ENCODE measurements at places on chromosomes 16 and 17.

DNA sequence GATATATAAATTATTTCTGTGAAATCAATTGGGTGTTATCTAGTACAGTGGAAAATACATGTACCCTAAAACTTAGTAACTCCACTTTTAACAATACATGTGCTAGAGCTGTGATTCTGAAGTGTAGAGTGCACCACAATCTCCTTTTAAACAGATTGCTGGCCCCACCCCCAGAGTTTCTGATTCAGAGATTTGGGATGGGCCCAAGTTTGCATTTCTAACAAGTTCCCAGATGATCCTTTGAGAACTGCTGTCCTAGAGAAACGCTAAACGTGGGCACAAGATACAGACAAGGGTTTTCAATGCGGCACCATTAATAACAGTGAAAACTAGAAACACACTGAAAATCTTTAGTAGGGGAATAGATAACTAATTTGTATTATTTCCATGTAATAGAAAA is 49.2 kb downstream of the NXPH3 start:
- no peak for DNase-seq

DNA sequence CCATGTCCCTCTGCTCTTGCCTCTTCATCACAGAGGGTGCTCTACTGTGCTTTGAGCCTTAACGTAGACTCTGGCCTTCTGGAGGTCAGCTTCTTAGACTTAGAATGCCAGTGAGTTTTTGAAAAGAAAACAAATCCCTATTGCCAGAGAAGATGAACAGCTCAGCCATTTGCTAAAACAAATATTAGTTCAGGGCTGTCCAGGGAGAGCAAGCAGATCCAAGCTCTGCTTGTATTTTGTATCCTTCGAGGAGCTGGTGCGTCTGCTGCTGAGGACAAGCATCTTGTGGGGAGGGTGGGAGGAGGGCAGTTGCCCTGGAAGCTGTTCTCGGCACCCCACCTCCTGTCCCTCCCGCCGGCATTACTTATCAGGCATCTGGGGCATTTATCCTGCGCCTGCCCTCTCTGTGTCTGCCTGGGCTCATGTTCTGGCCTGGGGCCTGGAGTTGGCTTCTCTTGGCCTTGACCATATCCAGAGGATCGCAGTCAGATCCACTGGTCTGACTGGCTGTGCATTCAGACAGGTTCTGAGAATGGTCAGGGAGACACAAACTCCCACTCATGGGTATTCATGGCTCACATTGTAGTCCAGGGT is 173.1 kb upstream of the NLRP1 start:
- no peak for DNase-seq

DNA sequence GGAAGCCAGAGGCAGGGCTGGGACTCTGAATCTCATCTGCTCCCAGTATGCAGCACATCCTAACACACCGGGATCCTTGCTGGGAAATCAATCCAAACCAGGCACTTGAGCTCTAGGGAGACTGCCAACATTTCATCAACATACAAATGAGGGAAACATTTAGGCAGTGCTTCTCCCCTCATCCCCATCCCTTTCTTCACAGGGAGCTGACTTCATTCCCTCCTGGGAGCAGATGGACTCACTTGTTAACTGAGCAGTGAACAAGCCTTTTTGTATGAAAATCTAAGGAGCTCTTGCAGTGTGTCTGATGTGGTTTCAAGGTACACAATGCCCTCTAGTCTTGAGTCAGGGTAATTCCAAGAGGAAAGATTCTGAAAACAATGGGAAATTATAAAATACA is 96.3 kb downstream of the TMEM114 start:
- no peak for DNase-seq

GRCh38 chr16:10931134-10931533 is 11.1 kb downstream of the DEXI start:
- no peak for DNase-seq

DNA sequence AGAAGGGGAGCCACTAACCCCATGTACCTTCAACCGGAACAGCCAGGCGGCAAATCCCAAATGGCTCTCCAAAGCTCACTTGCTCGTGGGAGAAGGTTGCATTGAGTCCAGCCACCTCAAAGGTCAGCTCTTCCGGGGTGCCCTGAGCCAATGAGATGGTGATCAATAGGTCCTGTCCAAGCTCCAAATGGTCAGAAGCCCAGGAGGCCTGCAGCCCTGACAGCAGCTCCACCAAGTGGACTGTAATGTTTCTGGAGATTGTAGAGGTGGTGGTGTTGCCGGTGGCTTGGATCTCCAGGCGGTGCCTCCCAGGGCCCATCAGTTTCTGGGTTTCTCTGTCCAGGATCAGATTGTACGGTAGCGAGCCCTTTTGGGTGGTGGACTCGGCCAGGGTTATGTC is 39.9 kb upstream of the BCO1 start:
- no peak for DNase-seq

DNA sequence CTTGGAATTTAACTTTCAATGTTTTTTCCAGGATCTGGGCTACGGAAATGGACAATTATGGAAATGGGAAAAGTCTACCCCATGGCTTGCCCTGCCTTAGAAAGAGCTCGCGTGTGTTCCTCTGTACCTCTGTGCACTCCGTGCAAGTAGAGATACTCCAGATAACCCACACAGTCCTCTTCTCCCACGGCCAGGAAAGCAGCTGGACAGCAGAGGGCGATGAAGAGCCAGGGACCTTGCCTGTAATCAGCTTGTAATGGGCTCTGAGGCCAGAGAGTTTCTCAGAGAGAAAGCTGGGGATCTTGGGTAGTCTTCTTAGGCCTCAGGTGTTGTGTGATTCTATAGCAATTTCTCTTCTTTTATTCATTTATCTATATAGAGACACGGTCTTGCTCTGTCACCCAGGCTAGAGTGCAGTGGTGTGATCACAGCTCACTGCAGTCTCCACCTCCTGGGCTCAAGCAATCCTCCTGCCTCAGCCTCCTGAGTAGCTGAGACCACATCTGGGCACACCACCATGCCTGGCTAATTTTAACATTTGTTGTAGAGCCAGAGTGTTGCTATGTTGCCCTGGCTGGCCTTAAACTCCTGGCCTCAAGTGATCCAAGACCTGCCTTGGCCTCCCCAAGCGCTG is 2.4 kb upstream of the SOCS7 start:
- DNase-seq: peak; percentile 60

GRCh38 chr17:78588258-78589030 is 11.2 kb upstream of the DNAH17 start:
- DNase-seq: no peak

DNA sequence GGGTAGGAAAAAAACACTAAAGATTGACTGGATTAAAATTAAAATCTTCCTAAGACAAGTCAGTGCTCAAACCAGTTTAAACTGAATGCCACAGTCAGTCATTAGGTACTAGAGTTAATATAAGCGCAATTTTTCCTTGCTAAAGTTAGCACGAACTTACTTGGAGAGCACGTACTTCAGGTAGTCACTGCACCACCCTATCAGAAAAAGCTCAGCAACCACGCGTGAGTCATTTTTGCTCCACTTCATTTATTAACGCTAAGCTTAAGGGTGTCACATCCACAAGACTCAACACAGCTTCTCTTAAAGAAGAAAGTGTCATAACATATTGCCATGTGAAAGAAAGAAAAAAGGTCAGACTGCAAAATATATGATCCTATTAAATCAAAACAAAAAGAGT is 53.1 kb downstream of the TEX2 start:
- no peak for DNase-seq

DNA sequence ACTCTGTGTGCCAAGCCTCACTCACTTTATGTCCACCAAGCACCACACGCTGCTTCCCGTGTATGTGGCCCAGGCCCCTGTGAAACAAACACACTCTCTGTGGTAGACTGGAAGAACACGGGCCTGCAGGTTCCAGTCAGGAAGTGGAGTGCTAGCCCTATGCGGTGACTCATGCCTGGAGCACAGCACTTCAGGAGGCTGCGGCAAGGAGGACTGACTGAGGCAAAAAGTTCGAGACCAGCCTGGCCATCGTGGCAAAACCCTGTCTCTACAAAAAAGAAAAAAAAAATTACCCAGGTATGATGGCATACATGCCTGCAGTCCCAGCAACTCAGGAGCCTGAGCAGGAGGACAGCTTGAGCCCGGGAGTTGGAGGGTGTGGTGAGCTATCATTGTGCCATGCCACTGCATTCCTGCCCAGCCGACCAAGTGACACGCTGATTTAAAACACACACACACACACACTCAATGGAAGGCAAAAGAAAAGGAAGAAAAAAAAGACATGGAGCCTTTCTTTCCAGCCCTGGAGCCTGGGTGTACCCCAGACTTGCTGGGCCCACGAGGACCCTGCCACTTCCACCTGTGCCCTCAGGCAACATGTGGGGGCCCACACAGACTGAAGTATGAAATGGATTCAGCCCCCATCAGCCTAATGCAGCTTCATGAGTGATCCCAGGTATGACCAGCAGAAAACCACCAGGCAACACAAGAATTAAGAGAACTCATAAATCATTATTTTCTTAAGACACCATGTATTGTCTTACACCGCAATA is 126.6 kb downstream of the ANKRD11 start:
- DNase-seq: no peak

DNA sequence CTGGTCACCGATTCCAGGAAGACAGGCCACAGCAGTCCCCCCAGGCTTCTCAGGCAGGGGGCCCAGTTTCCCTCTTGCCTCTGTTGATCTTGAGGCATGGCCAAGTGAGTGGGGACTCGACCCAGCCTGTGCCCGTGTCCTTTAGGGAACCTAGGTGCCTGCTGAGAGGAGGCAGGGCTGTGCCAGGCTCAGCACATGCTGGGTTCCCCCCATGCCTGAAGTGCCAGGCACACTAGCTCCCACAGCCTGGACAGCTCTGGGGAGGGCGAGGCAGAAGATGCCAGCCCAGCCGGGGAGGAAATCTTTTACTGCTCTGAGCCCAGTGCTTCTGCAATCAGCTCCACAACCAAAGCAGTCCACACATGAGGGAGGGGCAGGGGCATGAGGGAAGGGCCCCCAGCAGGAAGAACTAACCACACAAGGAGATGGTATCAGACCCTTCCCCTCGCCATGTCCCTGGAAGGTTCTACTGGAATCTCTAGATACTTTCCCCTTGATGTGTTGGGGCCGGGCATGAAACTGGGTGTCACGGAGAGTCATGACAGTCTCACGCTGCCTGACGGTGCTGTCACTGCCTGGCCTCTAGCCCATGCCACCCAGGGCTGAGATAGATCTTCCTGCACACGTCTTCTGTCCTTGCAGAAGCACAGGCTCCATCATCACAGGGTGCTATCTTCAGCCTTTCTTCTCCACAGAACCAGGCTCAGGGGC is 25.5 kb downstream of the MYO18A start:
- no peak for DNase-seq

GRCh38 chr16:9955677-9956076 is 226.6 kb downstream of the GRIN2A start:
- no peak for DNase-seq

DNA sequence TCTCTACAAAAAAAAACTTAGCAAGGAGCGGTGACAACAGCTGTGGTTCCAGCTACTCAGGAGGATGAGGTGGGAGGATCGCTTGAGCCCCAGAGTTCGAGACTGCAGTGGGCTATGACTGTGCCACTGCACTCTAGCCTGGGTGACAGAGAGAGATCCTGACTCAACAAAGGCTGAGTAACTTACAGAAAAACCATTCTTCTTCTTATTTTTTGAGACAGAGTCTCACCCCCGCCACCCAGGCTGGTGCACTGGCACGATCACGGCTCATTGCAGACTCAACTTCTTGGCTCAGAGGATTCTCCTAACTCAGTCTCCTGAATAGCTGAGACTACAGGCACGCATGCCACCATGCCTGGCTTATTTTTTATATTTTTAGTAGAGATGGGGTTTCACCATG is 56.0 kb downstream of the CYB5D2 start:
- DNase-seq: no peak

DNA sequence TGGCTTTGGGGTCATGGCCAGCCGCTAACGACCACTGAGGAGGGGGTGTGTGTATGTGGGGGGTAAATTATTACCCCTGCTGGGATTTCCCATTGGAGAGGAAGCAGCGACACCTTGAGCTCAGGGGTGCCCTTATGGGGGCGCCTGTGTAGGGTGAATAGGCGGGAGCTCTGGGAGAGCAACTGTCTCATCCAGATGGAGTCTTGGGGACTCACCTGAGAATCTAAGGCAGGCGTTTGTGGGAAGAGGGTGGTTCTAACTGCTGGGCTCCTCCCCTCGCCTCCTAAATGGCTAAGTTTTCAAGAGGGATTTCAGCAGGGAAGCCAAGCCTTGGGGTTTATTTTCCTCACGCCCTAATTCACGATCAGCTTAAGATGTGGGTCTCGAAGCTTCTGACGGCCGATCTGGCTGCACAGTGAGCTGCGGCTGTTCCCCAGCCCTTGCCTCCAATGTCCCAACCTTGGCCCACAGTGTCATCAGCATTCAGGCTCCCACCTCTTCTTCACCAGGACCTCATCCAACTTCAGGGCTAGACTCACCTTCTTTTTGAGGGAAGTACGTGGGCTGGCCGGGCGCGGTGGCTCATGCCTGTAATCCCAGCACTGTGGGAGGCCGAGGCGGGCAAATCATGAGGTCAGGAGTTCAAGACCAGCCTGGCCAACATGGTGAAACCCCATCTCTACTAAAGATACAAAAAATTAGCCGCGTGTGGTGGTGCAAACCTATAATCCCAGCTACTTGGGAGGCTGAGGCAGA is 136.9 kb upstream of the EEF2KMT start:
- DNase-seq: no peak

GRCh38 chr17:3886776-3887175 is 6.1 kb downstream of the CAMKK1 start:
- DNase-seq: no peak

DNA sequence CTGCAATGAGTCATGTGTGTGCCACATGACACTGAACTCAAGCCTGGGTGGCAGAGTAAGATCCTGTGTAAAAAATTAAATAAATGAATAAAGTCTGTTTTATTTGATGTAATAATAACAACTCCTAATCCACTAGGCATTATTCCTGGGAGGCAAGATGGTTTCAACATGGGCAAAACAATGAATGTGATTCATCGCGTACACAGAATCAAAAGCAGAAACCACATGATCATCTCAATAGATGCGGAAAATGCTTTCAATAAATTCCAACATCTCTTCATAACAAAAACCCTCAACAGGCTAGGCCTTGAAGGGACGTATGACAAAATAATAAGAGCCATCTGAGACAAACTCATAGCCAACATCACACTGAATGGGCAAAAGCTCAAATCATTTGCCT is 195.4 kb downstream of the CDH11 start:
- DNase-seq: no peak

DNA sequence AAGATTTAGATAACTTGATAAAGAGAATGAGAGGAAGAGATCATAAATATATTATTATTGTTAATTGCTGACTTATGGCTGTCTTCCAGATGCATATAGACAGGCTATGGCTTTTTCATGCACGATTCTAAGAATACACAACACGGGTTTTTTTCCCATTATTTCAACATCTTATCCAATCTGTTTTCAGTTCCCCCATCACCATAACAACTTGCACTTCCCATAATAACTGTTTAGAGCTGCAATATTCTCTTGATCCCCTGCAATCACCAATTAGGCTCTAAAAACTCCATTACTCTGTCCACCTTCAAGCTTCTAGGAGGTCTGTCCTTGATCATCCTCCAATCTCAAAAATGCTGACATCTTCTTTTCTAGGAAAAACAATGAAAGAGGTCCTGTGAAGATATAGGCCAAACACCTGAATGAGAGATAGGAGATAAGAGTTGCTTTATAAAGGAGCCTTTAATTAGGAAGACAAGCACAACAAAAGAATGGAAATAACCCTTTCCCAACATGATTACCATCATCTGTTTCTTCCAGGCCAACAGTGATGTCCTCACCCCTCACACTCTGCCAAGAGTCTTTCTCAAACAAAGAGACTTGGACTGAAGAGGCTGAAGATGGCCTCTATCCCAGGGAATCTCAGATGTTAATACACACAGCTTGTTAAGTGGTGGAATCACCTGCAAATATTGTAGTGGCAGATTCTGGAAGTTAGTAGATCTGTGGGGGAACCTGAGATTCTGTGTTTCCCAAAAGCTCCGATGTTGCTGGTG is 32.2 kb upstream of the CCL2 start:
- no peak for DNase-seq

All from activated naive CD4-positive, alpha-beta T cell (primary cell).